ENCODE measurements at places on chromosomes 5 and 9. TPM values are rescaled to one million over a fixed set of nuclear protein-coding genes. Genes with fewer than 3 reads are reported as not detected.
A peak's percentile ranks its signal among the peaks of the same experiment; 100 is the strongest.

DNA sequence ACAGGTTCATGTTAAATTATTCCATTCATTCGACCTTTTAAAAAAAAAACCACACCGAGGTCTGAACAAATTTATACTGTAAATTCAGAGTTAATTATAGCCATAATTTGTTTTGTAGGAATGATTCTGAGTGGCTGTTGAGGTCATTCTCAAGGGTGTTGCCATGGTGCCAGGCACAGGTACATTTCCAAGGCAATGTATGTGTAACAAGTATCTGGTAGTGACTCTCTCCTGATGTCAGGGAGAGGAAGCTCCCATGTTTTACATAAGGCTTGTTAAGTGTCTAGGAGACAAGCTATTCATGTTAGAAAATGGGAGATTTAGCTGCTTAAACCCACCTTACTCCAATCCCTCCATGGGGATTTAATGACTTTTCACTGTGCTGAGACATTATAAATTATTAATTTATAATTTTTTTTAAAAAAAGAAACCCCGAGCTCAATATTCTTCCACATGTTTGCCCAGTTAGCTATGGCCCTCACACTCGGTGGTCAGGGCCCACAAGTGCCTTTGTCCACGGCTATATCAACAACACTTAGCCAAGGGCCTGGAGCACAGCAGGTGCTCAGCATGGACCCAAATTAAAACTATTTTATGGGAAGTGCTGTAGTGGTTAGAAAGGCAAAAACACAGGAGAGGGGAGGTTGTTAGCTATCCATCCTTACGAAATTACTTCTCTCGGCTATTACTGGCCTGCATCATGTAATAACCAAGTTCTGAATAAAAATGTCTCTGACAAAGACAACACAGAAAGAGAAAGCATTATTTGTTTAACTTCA, 154.6 kb upstream of the GNA14 start:
- DNase-seq = no peak

GRCh38 chr9:111035543-111036428, 2.5 kb downstream of the LPAR1 start:
- no peak for DNase-seq

DNA sequence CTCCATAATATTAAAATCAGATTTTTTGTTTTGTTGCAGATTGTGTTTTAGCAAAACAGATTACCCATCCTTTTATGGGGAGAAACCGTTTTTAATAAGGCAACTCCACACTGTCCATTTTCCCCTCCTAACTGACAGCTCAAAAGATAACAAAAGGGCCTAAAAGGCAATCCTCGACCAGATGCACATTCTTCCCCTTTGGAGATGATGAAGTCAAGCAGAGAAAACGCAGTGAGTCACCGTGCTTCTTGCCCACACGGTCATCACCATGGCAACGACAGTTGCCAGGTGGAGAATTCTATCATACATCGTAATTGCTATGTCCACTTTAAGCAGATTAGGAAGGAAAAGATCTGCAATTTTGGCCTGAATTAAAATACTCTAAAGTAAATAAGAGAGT, 96.4 kb downstream of the DIRAS2 start:
- DNase-seq = no peak

DNA sequence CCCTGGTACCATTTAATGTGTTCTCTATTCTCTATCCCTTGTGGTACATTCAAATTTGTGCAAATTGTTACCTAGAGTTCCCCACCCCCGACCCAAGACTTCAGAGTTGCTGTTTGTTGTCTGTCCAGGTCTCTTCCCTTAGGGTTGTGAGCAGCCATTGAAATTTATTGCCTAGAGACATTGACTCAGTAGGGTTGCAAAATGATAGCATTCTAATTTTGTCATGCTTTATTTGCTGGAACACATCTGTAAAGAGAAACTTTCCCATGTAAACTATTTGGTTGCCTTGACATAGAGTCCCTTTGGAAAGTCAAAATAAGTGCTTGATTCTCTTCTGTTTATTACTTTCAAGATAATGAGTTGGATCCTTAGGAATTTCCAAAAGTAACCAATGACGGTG, 91.7 kb upstream of the KLF9 start:
- no peak for DNase-seq

MYMK gene
- total RNA-seq = not detected

DNA sequence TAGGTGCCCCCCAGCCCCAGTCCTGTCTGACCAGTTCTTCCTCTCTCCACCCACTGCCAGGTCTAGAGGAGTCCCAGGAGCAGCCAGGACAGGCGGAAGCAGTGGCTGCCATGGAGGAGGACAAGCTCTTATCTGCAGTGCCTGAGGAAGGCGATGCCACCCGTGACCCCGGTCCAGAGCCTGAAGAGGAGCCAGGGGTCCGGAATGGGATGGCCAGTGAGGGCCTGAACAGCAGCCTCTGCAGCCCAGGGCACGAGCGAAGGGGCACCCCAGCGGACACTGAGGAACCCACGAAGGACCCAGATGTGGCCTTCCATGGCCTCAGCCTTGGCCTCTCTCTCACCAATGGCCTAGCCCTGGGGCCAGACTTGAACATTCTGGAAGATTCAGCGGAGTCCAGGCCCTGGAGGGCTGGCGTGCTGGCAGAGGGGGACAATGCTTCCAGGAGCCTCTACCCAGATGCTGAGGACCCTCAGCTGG, 13.8 kb downstream of the PSD2 start:
- no peak for DNase-seq

DNA sequence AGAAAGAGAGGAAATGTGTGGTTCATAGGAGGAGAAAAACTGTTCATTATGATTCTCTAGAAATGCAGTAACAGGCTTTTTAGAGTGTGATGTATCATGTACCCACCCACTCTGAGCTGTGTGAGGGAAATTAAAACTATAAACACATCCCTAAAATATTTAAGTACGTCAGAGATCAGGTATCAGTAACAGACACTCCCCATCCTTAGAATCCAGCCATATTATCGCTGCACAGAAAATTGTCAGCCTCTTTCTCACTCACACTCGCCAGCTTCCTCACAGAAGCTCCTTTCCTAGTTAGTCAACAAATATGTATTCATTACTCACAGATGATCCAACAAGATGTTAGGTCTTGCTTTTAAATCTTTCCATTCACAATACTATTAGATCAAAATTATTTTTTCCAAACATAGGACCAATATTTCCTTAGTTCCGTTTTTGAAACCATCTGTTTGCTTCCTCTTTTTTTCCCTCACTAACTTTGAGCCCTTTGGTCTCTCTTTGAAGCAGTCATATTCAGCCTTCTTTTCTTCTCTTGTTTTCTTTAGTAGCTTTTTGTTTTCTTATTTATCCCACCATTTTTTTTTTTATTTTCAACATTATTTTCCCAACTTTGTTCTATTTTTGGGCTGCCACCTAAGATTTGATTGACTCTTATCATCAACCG, 13.6 kb upstream of the MAST4 start:
- DNase-seq = no peak

- DNase-seq = no peak
Measured at GRCh38 chr9:13160051-13160450, 119.4 kb downstream of the MPDZ start.

KIAA1191 gene
- total RNA-seq = 88.8 TPM

- no peak for DNase-seq
Measured at GRCh38 chr5:10921160-10921559, 160.1 kb upstream of the DAP start.

- peak; percentile 70 for DNase-seq
Measured at GRCh38 chr5:124628721-124629596, 117.5 kb downstream of the ZNF608 start.

PCDHA4 gene
- 1.1 TPM for total RNA-seq
